ENCODE measurements at places on chromosomes 7 and 10.

DNA sequence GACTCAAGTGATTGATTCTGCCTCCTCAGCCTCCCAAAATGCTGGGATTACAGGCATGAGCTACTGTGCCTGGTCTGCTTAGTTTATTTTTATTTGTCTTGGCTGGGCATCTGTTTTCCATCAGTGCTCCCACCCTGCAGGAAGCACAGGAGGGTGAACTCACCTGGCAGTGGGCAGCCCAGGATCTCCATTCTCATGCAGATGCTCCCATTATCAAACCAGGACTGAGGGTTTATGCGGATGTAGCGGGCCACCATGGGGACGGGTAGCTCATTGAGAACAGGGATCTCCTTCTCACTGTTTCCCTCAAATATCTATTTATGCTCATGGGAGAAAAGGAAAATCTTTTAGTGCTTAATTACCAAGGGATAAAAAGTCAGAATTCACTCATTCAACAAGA lies 93.8 kb downstream of the CPXM2 start:
- no peak for DNase-seq

DNA sequence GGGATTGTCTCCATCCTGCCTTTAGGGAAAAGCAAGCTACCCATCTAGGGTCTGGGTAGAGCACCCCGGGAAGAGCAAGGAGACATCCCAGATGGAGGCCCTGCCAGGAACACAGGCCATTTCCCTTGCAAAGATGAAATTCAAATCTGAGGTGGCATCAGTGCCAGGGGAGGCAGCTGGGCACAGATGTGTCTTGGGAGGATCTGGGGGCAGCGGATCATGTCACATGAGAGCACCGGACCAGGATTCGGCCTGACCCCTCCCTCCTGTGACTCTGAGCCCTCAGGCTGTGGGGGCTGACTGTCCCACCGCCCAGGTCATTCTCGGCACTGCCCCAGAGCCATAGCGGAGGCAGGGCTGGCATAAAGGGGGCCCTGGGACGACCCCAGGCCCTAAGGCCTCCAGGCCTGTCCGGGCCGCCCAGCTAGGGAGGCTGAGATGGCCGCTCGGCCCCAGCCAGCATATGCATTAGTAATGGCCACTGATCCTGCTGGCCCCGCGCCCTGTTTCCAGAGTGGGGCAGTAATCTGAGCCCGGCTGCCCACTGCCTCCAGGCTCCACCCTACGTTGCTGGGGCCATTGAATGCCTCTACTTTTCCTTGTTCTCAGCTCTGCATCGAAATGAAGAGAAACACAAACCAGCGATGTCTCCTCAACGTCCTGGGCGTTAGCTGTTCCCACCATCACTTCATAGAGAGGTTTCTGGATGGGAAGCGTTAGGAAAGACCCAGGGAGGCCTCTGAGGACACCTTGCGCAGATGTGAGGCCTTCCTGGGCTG lies 148.5 kb downstream of the UBE2H start:
- DNase-seq: no peak

DNA sequence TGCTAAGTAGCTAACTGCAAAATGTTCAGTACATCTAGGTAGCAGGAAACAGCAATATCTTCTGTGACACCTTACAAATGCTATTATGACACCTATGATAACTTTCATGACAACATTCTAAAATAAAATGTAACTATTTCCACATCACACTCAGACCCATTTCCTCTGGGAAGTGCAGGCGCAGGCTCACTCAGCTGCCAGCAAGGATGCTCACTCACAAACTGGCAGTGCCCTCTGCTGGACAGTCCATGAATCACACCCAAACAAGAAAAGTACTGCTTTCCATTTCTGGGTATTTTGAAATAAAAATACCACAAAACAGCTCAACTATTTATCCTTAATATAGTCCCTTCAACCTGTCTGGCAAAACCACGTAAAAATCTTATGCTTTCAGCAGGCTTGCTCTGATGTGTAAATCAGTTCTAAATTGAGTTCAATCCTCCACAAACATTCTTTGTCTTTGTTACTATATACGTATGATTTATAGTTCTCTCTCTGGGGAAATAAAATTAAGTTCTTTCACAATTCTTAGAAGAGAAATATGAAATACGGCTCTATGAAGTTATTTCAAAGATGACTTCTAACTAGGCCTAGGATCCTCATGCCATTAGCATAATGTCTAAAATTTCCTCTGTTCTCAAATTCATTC lies 176.6 kb downstream of the PARD3 start:
- peak; percentile 76 for DNase-seq

- DNase-seq: no peak
Measured at GRCh38 chr7:143012001-143012400, 14.9 kb downstream of the OR9A2 start.

- DNase-seq: no peak
Measured at GRCh38 chr7:26460351-26461085, 168.9 kb downstream of the SNX10 start.

All from natural killer cell treated with Interleukin-12 subunit alpha and Interleukin-12 subunit beta and Interleukin-15 and Interleukin-18, amount 100 ng/mL, for 72 hours (primary cell).